Activated T-cell treated with anti-CD3 and anti-CD28 coated beads, Interleukin-2, amount 50 U/mL, for 48 hours (primary cell): ENCODE measurements at places on chromosomes 4 and X.

DNA sequence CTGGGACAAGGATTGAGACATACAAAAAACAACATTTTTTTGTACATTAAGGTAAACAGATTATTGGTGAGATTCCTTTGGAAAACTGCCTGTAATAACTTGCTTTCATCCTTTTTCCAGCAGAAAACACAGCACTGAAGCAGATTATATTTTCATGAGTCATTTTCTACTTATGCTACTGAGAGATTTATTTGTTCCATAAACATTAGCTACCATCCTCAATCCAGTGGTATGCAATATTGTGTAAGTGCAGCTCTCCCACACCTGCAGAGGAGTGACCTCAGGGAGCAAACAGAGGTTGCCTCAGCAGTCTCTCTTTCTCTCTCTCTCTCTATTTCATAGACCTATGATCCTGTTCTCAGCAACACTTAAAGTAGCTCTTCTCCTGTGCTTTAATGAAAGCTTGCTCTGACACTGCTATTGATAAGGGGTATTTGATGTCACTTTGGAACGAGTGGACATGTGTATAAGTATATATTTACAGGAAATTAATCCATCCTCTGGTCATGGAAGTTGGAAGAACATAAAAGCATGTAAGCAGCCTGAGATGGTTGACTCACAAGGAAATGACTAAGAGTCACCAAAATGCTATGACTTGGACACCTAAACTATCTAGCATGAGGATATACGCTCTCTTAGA, 163.7 kb upstream of the SPANXC start:
- DNase-seq: no peak

DNA sequence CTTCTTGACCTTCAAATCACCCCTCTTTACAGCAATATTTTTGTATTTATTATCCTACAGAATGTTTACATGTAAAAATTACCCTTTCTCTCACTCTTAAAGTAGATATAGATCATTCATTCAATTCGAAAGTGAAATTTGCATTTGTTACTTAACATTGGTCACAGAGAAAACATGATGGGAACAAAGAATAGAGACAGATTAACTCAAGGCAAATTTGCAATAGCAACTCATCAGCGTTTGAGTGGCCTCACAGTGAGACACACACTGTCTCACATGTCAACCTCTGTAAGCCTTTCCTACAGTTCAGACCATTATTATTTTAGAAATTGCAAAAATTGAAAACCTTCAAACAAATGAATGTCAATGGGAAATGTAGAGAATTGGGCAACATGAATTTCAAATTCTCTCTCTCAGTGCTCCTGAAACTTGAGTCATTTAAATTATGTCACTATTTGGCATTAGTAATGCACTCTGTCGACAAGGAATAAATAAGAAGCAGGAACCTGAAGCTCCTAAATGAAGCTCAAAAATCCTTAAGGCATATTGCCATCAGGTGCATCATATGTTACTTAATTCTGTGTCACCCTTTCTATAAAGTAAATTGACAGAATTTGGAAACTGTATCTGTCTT, 148.3 kb upstream of the ANXA10 start:
- no peak for DNase-seq

DNA sequence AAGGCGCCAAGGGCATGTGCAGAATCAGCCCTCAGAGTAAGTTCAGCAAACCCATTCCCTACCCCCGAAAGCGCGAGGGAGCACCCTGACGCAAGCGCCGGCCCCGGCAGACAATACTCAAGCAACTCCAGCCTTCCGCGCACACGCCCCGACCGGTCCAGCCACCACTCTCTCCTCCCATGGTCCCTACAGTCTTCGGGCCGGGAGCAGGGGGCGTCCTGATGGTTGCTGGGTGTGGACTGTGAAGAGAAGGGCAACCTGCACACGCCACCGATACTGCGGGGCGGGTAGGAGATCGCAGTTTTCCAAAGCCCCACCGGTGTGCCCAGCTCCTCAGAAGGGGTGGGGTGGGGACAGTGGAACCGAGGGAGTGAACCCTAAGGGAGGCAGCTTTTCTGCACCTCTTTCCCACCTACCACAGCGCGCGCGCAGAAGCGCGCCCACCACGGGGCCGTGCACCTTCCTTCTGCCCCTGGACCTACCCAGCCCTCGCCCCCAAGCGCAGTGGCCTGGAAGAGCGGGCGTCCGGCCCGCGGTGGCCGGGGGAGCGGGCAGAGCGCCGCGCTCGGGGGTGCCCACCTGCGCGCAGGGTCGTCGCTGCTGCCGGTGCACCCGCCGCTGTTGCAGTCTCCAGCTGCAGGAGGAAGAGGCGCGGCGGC, 650.2 kb upstream of the DIPK2B start:
- DNase-seq: peak; percentile 58

- DNase-seq: no peak
Observed at GRCh38 chr4:108371282-108371681, 202.6 kb upstream of the LEF1 start.

DNA sequence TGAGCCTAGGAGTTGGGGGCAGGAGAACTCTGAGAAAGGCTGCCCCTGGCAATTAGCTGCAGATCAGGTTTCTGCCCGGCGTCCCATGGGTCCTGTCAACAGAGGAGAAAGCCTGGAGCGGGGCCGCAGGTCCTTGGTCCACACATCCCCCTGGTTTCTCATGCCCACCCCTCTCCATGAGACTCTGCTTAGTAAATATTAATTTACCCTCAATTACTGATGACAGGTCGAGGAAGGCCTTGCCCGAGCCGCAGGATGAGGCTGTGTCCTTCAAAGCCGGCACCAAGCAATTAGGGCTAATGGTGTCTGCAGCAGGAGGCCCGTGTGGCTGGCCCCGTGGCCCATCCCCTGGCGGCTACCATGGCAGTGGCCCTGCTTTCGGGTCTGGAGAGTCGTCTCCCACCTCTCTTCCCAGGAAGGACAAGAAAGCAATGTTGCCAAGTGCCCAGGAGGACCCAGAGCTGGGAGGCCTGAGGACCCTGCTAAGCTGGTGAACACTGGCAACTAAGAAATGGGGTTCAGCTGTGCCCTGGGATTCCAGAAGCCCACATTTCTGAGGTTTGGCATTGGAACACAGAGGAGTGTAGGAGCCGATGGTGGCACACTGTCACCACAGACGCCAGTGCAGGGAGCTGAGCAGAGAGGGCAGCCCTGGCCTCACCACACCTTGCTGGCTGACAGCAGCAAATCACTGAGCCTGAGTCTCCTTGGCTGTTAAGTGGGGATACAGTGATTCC, 114.6 kb downstream of the CPZ start:
- no peak for DNase-seq

- DNase-seq: no peak
Observed at GRCh38 chrX:31061091-31061490, 10.8 kb downstream of the FTHL17 start.

GRCh38 chrX:152537373-152537772, 86.3 kb upstream of the GABRA3 start:
- no peak for DNase-seq

DNA sequence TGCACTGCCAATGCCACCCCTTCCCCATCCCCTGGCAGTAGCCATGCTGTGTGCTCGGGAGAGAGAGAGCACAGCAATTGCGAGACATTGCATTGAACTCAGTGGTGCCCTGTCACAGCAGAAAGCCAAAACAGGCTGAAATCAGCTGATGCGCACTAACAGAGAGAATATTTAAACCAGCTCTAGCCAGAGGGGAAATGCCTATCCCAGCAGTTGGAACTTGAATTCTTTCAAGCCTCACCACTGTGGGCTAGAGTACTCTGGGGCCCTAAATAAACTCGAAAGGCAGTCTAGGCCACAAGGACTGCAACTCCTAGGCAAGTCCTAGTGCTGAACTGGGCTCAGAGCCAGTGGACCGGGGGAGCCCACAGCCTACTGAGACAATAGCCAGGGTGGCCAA, 17.7 kb upstream of the RP2 start:
- DNase-seq: no peak

- DNase-seq: no peak
Observed at GRCh38 chr4:37324546-37324945, 80.0 kb downstream of the NWD2 start.

DNA sequence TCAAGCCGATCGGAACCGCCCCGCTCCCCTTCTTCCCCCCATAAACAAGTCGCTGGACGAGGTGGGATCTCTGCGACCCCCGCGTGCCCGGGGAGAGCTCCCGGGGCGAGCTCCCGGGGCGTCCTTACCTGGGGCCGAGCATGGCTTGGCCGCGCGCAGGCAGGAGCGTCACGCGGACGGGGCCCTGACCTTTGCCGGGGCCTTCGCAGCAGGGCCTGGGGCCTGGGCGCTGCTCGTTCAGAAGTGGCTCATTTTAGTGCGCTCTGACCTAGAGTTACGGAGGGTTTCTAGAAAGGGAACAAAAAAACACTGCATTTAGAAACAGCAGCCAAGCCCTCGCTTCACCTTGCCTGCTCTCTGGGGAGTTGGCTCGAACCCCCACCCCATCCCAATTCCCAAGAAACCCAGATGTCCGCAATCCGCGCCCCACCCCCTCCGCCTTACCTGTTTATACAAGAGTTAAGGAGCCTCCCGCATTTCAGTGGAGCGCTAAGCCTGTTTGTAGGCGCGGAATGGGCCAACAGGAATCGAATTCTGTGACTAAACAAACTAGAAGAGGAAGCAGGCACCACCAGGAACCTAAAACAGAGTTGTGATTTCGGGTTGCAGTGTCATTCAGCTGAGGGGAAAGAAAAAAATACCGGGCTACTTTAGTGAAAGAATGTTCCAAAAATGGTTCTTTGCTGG, 814 bp upstream of the RBM47 start:
- peak; percentile 24 for DNase-seq

DNA sequence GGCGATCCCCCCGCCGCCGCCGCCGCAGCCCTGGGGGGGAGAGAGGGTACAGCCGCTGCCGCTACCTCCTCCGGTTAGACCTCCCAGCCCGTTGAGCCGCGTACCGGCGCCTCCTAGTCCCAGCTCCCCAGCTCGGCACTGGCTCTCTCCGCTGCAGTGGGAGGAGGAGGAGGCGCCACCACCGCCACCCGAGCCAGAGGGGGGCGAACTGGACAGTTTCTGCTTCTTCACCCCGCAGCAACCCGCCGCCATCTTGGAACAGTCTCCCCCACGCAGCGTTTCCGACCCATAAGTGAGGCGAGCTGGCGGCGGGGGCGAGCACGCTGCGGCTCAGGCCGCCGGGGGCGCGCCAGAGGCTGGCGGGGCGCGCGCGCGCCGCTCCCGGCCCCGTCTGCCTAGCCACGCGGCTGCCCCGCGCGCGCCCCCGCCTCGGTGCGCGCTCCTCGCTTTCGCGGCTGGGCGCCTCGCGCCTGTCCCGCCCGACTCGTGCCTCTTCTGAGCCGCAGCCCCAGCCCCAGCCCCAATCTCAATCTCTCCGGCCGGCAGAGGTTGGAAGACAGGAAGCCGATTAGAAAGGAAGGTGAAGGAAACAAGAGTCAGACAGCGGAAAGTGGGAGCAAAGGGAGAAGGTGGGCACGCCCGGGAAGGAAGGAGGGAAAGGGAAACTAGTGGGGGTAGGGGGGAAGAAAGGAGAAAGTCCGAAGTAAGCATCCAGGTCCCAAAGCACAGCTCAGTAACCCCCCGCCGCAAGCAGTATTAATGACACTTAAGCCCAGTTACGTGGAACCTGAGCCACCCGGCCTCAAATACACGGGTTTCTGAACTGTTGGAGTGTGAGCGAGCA, at the start of gene AMMECR1:
Gene AMMECR1, minus strand, starts transcription at position 266 of the 844 bp plus-strand sequence. Its CDS starts 14 bp downstream, at position 252.
- peak; percentile 77 for DNase-seq

- no peak for DNase-seq
Observed at GRCh38 chrX:56792270-56793111, 63.4 kb downstream of the NBDY start.

DNA sequence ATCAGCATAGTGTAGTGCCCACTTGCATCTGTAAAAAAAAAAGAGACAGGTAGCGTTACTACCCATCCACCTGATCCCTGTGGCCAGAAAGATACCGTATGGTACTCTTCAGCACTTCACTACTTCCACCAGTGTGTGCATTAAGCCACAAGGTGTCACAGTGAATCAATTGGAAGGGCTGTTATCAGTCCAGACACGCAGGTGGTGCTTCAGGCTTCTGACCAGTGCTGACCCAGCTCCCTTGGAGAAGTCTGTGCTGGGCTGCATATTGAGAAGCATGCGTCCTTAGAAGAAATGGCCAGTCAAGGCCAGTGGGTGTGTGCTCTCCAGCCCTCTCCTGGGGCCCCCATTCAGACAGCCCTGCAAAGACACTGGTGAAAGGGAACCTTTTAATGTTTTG, 10.6 kb downstream of the LDB2 start:
- DNase-seq: no peak

GRCh38 chrX:130267956-130268448, 697 bp downstream of the ZNF280C start:
- DNase-seq: no peak

GRCh38 chr4:46994007-46994405, 625 bp upstream of the GABRA4 start:
- DNase-seq: no peak

DNA sequence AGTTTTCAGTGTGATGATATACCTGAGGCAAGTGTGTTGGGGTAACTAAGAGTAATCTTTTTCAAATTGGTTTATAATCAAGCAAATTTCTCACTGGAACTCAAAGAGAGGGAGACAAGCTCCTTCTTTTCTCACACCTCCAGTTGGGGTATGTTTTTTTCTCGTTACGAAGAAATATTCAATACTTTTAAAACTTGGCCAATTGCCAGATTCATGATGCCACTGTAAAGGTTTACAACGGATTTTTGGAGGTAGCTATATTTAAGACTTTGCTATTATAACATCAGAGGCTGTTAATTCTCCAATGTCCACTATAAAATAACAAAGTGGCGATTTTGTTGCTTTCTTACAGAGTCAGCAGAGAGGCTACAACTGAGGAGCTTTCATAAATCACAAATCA, 49.2 kb upstream of the ATP8A1 start:
- DNase-seq: no peak

- DNase-seq: no peak
Observed at GRCh38 chr4:139916041-139916440, 237.9 kb downstream of the MAML3 start.

- DNase-seq: no peak
Observed at GRCh38 chr4:85722807-85723206, 247.9 kb downstream of the ARHGAP24 start.

DNA sequence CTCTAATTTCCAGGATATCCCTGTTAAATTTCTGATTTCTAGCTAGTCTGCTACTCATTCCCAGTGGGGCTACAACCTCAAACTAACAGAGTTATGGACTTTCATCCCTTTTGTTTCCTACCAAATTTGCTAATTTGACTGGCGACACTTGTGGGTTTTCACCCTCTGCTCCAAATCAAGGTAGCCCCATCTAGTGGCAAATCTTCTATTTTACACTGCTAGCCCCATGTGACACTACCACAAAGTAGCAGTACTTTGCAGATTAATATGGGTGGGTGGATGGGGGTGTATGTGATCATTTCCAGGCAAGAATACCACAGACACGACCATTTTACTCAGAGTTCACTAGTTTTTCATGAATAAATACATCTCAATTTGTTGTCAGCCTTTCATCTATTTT, 150.3 kb downstream of the MSL3 start:
- peak; percentile 17 for DNase-seq

DNA sequence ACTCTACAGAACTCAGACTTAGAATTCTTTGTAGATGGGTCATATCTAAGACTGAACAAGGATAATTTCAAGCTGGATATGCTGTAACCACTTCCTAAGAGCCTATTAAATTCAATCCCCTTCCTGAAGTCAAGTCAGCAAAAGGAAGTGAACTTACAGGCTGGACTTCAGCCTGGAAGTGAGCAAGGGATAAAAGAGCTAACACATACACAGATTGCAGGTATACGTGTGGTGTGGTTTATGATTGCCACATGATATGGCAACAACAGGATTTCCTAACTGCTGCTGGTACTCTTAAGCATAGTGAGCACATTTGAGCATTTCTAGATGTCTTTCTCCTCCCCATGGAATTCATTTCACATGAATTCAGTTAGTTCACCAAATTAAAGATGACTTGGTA, 38.2 kb upstream of the UXT start:
- no peak for DNase-seq
